ENCODE measurements at places on chromosomes 2 and 18.

- DNase-seq, result no peak
These were observed 14.7 kb upstream of the EML6 start for GRCh38 chr2:54708584-54709335.

DNA sequence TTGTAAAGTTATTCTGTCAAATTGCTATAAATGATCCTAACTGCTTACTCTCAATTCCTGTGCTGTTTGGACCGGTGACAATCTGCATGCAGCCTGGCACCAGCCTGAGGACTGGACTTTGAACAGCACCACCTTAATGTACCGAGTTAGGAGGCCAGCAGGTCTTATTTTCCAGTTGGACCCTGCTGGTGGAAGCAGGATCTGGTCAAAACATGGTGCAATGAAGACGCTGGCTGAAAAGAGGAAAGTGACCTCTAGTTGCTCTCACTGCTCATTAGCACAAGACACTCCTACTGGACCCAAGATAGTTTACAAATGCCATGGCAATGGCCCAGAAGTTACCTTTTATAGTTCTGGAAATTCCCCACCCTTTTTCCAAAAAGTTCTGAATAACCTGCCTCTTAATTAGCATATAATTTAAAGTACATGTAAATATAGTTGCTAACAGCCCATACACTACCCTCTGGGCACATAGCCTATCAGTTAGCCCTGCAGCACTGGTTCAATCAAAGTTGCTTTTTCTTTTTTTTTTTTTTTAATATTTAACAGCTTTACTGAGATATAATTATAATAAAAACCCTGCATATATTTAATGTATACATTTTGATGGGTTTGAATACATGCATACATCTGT lies 35.8 kb downstream of the RBKS start:
- DNase-seq, result no peak

- no peak for DNase-seq
These were observed 362.7 kb downstream of the CPS1 start for GRCh38 chr2:210919128-210919527.

- DNase-seq, result no peak
These were observed 479.5 kb downstream of the ARHGAP15 start for GRCh38 chr2:143608758-143609157.

DNA sequence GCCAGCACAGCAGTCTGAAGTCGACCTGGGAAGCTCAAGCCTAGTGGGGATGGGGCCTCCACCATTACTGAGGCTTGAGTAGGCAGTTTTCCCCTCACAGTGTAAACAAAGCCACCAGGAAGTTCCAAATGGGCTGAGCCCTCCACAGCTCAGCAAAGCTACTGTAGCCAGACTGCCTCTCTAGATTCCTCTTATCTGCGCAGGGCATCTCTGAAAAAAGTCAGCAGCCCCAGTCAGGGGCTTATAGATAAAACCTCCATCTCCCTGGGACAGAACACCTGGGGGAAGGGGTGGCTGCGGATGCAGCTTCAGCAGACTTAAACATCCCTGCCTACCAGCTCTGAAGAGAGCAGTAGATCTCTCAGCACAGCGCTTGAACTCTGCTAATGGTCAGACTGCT lies 218.4 kb upstream of the VRK2 start:
- DNase-seq, result no peak

GRCh38 chr2:178723786-178724346 lies 83.4 kb downstream of the TTN start:
- DNase-seq, result no peak

- no peak for DNase-seq
These were observed 113.7 kb downstream of the NAB1 start for GRCh38 chr2:190762566-190762965.

DNA sequence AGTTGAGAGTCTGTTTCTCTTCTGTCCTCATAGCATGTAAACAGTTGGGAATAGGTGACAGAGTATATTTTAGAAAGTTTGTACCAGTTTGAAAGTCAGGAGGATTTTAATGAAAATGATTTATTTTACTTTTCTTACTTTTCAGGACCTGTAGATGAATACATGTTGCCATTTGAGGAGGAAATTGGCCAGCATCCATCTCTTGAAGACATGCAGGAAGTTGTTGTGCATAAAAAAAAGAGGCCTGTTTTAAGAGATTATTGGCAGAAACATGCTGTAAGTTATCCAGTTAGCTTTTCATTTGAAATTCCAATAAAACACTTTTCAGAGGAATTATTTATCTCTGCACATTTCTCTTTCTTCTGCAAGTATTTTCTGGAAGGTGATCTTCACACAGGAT lies 81.1 kb downstream of the ACVR2A start:
- no peak for DNase-seq

GRCh38 chr2:124662946-124663644 lies 638.0 kb downstream of the CNTNAP5 start:
- DNase-seq, result no peak

DNA sequence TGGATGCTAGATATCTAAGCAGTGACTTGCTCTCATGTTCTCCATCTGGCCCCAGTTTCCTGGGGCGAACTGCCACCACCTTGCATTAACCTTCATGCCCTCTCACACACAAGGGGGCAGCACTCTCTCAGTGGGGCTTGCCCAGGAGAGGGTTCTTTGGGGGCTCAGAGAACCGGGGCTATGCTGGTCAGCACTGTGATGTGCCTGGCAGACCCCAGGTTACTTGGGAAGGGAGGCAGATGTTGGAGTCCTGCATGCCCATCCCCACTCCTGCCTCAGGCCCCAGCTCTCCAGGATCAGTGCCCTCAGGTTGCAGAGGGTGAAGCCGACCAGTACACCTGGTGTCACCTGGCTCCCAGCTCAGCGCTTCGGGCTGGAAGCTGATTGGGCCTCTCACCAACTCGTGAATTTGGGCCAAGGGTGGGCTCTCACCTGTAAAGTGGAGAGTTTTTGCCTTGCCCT lies 396.2 kb upstream of the HS6ST1 start:
- DNase-seq, result no peak

GRCh38 chr2:98240786-98241398 lies 105.4 kb upstream of the CNGA3 start:
- no peak for DNase-seq

- DNase-seq, result no peak
These were observed 169.6 kb upstream of the SIX2 start for GRCh38 chr2:45178854-45179253.

DNA sequence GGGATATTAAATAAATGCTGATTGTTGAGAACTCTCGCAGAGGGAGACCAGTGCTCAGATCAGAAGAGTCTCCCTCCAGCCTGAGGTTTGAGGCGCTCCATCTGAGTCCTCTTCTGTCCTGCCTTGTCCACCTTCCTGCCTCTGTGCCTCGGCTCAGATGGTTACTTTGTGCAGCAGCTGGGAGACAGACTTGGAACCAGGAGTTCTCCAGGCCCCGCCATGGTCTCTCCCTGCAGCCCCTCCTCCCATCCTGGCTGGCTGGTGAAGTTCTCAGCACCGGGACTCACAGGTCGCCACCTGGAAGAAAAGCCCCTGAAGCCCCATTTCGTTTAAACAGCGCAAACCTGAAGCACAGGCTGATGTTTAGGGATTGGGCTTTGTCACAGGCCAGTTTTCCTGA lies 60.6 kb downstream of the DDX1 start:
- no peak for DNase-seq

GRCh38 chr18:46291149-46291548 lies 187.0 kb downstream of the HAUS1 start:
- DNase-seq, result no peak

DNA sequence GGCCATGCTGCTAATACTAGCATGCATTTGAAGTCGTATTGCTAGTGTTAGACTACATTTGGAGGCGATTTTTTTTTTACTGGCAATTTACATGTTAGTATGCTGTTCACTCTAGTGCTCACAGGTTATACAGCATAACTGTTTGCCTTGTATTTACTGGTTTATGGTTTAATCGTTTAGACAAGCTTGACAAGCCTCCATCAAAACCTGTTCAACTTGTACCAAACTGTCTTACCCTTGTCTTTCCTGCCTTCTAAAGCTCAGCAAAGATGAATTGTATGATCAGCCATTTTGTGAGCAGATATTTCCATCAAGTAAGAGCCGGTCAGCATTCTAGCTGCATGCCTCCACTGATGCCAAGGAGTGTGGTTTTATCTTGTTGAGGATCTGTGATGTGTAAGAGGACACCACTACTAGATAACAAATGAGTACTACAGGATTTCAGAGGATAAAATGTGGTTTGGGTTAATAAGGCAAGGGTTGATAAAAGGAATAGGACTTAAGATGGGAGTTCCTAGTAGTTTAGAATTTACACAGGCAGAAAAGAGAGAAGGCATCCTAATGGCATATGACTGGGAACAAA lies 68.4 kb upstream of the ITM2C start:
- no peak for DNase-seq

GRCh38 chr2:8458503-8459459 lies 223.1 kb upstream of the ID2 start:
- DNase-seq, result no peak

Data from T1000 (cell line).